Activated T-cell treated with anti-CD3 and anti-CD28 coated beads for 48 hours (primary cell): ENCODE measurements at places on chromosomes 5 and 9.

GRCh38 chr5:969408-969839 is 39.2 kb upstream of the NKD2 start:
- DNase-seq, result no peak

- no peak for DNase-seq
Measured at GRCh38 chr9:81772144-81772543, 82.8 kb upstream of the TLE1 start.

GRCh38 chr5:115810761-115811160 is 5.7 kb downstream of the CDO1 start:
- no peak for DNase-seq

DNA sequence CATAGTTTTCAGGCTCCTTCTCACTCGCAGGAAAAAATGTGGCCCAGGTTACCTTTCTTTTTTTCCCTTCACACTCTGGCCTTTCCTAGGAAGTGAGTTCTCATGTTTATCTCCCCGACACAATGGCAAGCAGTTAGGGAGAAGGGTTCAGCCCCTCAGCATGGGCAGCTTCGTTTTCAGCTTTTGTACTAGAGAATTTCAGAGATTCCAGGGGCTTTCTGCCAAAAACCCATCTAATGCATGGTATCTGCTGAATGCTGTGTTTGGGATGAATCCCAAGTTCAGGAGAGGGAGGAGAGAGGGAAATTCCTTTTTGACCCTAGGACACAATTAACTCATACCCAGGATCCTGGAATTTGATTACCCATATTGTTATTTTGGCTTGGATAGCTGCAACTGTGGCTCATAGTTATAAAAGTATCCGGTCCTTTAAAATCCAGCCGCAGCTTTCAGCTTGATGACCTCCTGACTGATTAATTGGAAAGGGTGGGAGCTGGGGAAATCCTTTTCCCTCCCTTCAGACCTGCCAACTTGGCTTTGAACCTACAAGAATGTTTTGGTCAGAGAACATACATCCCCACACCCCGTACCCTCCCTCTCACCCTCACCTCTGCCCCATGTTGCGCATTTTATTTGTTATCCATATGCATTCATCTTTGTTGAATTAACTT is 78.4 kb downstream of the TMEM252 start:
- no peak for DNase-seq

GRCh38 chr5:153357493-153358112 is 132.9 kb upstream of the GRIA1 start:
- DNase-seq, result no peak

DNA sequence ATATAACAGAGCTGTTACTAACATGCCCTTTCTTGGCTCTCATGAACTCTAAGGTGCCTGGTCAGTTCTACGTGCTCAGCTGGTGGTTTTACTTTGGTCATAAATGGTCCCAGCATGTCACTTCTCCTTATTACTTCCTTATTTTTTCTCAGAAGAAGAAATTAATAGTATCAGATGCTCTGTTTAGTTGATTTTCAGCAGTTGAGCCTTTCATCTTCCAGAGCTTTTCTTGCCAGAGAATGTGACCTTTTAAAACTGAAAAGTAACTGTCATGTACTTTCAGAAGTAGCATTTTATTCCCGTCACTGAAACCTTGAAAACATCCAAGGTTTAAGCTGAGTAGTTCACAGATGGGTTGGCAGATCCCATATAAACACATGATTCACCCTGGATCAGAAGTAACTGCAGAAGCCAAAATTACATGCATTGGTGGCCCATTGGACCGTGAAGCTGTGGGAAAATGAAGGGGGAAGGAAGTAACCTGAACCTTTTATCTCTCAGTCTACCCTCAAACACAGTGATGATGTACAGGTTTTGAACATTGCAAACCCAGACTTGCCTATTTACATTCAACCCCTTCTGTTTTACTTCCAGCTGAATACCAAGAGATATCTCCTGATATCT is 50.5 kb downstream of the HACD4 start:
- DNase-seq, result no peak

DNA sequence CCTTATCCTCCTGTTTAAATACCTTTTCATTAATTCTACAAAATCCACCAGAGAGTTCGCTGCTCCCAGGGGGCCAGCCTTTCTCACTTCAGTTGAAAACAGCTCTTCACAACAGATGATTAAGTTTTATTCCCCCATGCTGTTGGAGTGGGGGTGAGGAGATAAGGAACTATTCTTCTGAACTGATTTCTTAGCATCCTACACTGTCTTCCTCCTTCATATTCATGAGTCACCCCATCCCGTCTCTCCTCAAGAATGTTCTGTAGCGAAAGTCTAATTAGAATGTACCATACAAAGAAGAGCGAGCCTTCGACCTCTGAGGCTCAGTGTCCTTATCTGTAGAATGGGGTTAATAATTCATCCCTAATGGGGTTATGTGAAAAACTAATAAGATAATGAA is 138.0 kb downstream of the PIK3R1 start:
- no peak for DNase-seq

DNA sequence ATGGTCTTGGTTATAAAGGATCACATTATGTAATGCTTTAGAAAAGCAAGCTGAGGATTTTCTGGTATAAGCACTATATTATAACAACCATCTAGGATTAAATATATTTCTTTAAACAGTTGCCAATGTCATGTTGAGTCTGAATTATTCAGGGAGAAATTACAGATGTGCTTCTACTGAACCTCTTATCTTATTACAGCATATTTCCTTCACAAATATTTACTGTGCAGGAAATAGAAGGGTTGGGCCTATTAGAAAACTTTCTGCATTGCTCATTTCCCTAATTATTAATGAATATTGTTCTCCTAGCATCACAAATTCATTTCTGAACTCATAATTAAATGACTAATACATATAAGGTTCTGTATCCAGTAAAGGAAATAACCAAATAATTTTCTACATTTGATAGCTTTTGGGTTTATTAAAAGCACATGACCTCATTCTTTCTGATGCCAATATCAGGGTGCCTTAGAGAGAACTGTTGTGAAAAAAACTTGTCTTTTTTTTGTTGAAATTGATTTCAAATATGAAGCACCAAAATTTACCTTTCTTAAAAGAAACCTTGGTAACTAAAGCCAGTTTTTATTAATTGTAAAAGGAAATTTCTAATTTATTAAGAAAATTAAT is 476.8 kb upstream of the PTGER4 start:
- DNase-seq, result no peak

DNA sequence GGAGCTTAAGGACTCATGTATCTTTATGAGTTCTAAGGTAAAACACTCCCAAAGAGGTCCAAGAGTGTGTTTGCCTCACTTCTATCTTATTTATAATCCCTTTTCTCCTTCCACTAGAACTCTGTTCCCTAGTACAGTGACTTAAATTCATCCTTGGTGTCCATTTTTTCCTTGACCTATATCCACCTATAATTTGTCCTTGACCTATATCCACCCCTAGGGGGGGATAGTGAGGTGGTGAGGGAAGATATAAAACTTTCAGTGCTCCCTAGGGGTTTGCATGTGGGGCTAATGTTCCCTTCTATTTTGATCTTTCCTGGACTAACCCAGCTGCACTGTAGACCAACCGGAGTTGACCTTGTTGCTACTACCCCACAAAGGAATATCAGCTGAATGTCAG is 83.5 kb upstream of the GNAQ start:
- DNase-seq, result no peak

GRCh38 chr5:132915681-132916080 is 42.2 kb downstream of the LEAP2 start:
- no peak for DNase-seq

DNA sequence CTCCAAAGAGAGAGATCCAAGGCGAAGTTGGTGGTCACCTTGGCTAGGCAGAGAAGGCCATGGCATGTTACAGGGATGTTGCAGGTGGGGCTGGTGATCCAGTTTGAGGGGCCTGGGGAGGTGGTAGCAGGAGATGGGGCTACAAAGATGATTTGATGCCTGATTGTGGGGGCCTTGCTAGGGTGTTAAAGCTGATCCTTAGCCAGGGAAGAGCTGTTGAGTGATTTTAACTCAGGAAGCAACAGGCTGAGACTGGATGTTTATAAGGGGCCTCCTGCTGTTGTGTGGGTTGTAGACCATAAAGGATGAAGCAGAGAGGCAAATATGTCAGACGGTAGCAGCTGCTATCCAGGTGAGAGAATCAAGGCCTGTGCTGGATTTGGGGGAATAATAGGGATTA is 19.0 kb upstream of the SMAD5 start:
- DNase-seq, result no peak

DNA sequence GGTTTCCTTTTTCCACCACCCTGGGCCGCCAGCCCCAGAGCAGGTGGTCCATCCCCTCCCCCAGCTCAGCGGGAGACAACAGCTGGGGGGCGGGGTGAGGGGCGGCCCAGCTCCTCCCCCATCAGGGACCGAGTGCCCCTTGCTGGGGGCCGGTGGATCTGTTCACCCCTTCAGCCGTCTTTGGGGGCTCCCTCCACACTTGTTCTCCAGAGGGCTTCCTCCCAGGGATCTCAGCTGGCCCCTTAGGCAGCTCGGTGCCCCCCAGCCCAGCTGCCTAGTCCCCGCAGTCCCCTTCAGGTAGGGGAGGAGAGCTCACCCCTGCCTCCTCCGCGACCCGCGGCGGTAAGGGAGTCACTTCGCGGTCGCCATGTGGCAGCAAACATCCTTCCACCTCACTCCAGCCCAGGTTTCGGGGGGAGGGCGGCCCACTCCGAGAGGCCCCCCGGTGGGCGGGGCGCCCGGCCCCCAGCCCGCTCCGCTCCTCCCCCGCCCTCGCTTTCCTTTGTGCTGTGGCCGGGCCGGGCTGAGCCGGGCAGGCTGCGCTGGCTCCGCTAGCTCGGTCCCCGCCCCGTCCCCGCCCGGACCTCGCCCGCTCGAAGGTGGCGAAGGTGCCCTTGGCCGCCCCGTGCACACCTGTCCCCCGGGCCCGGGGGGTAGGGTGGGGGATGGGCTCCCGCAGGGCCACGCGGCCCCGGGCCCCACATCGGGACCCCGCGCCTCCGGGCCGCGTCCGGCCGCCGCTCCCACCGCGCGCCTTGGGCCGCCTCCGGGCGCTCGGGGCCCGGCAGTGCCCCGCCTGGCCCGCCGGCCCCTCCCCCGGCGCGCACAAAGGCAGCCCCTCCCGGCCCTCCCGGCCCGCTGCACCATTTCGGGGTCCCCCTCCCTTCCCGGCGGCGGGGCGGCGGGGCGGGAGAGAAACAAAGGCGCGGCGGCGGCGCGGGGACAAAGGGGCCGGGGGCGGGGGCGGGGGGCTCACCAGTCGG is 683 bp downstream of the DBN1 start:
- DNase-seq, result peak; percentile 71

- peak; percentile 3 for DNase-seq
Measured at GRCh38 chr9:3244963-3245653, 280.7 kb downstream of the RFX3 start.

GRCh38 chr9:112705768-112706427 is 12.0 kb downstream of the INIP start:
- no peak for DNase-seq

DNA sequence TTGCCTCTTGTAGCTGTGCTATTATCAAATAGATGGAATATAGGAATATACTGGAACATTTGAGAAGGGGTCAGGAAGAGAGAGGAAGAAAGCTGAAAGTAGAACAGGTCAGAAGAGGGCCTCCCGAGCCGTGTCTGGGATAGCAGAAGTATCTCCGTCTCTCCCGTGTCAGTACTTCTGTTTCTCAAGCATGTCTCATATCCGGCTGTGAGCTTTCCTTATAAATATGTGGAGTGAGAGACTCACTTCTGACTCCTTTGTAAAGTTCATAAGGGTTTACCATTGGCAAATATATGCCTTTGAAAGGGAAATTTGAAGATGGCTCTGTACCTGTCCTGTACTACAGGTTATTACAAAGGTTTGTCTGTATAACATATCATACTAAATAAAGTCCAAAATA is 50.3 kb downstream of the MOCS2 start:
- DNase-seq, result no peak

DNA sequence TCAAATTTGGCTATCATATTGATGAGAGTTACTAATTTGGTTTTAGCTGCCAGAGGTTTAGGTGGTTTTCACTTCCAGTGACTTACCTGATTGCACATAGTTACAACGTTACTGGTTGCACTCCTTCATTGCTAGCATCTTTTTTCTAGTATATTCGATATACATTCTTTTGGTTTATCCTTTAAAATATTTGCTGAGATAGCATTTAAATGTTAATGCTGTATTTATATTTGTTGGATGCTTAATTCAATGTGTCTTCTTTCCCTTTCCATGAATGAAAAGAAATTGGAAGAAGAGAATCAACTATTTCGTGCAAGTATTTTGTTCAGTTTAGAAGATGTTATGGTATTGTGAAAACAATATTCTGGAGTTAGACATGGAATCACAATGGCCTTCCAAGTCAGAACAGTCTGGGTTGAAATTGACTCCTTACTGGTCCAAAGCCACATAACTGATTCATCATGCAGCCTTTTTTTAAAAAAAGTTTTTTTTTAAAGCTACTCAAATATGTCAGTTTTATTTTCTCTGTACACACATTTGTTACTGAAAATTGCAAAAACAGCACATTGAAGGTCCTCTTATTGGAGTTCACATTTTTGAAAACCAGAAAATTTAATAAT is 2.2 kb downstream of the SPIN1 start:
- no peak for DNase-seq

DNA sequence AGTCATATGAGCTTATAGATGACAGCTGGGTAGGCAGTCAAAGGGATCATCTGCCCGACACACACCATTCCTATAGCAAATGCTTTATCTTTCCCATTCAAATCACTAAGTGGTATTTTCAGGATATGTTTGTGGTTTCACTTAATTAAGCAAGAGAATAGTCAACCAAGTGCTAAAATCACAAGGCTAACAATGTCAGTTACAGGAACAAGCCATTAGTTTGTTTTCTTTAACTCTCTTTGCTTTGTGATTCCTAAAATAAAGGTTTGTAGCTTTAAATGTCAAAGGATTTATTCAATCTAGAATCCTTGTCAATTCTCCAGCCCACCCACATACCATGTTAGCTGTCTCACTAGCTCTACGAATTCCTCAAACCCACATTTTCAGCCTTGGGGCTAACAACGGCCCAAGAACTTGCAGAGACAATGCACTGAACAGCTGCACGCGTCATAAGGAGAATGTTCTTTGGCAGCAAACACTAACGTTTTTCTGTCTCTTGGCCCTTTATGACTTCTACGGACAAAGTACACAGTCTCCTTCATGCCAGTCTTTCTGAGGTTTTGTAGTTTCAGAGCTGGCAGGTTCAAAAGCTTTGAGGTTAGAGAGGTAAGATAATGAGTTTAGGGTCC is 56.6 kb downstream of the ELAVL2 start:
- DNase-seq, result no peak
